ENCODE measurements at places on chromosomes 1 and 21. TPM values are rescaled to one million over a fixed set of nuclear protein-coding genes. Genes with fewer than 3 reads are reported as not detected.
A peak's percentile ranks its signal among the peaks of the same experiment; 100 is the strongest.

DNA sequence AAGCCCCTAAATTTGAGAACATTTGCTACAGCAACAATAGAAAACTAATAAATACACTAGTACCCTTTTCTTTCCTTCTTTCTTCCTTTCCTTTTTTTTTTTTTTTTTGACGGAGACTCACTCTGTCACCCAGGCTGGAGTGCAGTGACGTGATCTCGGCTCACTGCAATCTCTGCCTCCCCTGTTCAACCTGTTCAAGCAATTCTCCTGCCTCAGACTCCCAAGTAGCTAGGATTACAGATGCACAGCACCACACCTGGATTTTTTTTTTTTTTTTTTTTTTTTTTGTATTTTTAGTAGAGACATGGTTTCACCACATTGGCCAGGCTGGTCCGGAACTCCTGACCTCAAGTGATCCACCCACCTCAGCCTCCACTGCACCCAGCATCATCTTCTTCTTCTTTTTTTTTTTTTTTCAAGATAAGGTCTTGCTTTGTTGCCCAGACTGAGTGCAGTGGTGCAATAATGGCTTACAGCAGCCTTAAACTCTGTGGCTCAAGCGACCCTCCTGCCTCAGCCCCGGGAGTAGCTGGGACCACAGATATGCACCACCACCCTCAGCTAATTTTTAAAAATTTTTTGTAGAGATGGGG, 19.6 kb upstream of the CBR3 start:
- peak; percentile 25 for DNase-seq
- peaks cover 8% of the 10 kb centered on the region for H3K4me1 ChIP-seq
- no peak overlapping the region for H3K4me3 ChIP-seq
- H3K36me3 ChIP-seq = no peaks in the 10 kb centered on the region
- H3K27me3 ChIP-seq = no peaks in the 10 kb centered on the region
- no peak overlapping the region for H3K27ac ChIP-seq

HDAC1 gene
- 71.2 TPM for total RNA-seq

DNA sequence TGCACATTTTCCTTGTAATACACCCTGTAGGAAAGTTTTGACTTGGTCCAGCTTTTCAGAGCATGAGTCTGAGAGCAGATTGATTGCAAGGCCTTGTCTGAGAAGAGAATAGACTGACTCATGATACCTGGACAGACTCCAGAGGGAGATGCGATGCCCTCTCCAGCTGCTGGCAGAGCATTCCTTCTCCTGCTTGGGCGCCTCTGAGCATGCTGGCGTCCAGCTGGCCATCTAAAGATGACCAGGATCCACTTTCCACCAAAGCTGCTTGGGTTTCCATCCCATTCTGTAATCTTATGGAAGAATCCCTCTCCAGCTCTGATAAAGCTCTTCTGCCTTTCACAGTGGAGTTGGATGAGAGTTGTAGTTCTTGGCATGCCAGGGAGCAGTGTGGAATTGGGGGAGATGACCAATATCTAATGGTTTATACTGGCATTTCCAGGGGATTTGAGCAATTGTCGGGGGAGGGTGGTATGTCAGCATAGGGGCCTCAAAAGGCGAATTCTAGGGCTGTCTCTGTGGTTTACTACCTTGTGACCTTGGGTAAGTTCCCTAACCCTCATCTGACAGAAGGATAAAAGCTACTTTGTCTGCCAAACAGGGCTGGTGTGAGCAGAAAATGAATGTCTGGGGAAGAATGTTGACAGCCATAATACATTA, 19.5 kb downstream of the SZRD1 start:
- peaks cover 37% of the 10 kb centered on the region for H3K4me1 ChIP-seq
- no peaks in the 10 kb centered on the region for H3K36me3 ChIP-seq
- H3K27me3 ChIP-seq = no peaks in the 10 kb centered on the region
- peak overlapping the region; percentile 34 for H3K4me3 ChIP-seq
- H3K27ac ChIP-seq = peak overlapping the region; percentile 58

DNA sequence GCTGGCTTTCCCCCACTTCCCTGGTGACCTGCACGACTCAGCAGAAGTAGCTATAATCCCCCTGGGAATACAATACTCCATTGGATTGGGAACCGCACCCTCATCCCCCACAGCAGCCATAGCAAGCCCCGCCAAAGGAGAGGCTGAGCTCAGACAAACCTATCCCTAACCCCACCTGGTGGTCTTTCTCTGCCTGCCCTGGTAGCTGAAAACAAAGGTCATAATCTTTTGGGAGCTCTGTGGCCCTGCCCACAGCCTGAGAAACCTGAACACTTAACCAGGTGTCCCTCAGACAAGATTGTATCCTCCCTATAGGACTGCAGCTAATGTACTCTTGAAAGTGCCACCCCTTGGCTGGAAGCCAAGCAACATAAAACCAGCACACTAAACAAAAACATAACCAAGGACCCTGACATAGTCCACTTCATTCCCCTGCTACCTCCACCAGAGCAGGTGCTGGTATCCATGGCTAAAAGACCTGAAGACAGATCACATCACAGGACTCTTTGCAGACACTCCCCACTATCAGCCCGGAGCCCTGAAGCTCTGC, 71.6 kb upstream of the RUNX1 start:
- no peaks in the 10 kb centered on the region for H3K4me1 ChIP-seq
- DNase-seq = no peak
- H3K36me3 ChIP-seq = no peaks in the 10 kb centered on the region
- H3K27me3 ChIP-seq = peaks cover 5% of the 10 kb centered on the region

GRCh38 chr1:176733661-176734060, 270.7 kb downstream of the PAPPA2 start:
- no peaks in the 10 kb centered on the region for H3K27me3 ChIP-seq
- no peaks in the 10 kb centered on the region for H3K36me3 ChIP-seq
- no peak overlapping the region for H3K27ac ChIP-seq
- no peaks in the 10 kb centered on the region for H3K4me1 ChIP-seq

- DNase-seq = no peak
- no peaks in the 10 kb centered on the region for H3K27me3 ChIP-seq
- H3K4me3 ChIP-seq = no peak overlapping the region
- H3K27ac ChIP-seq = no peak overlapping the region
- no peaks in the 10 kb centered on the region for H3K4me1 ChIP-seq
- no peaks in the 10 kb centered on the region for H3K36me3 ChIP-seq
Observed at GRCh38 chr1:170790175-170790574, 126.2 kb downstream of the PRRX1 start.

MAB21L3 gene
- total RNA-seq = 0.46 TPM

ZNF593 gene
- total RNA-seq = 22.6 TPM

DNA sequence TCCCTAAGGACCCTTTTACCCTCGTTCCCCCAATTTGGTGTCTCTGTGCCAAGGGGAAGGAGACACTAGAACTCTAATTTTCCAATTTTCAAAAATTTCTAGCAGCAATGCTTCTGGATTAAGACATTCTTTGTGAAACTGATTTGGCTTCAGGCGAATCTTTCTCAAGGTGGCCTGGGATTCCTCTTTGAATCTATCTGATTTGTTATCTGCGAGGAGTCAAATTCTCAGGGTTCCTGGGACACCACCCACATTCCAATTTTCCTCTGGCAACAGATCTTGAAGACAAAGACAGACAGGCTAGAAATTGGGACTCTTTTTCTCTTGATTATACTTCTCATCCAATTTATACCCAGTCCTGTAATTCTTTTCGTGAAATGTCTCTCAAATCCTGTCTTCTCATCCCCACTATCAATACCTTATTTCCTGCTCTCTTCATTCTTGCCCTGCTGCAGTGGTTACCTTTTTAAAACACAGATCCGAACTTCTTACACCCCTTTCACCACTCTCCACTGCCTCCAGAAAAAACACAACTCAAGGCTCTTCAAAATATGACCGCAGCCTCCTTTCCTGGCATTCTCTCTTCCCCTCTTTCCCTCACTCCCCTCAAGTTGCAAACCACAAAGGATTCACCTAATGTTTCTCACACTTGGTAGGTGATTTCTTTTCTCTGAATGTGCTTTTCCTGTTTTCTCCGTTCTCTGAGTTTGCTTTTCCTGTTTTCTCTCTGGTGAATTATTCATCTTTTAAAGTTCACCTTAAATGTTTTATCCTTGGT, 2.7 kb upstream of the MPZL1 start:
- DNase-seq = no peak
- H3K4me3 ChIP-seq = no peak overlapping the region
- H3K4me1 ChIP-seq = peaks cover 18% of the 10 kb centered on the region
- no peak overlapping the region for H3K27ac ChIP-seq

GRCh38 chr21:32653326-32653901, 41.2 kb upstream of the CFAP298 start:
- H3K36me3 ChIP-seq = peaks cover 39% of the 10 kb centered on the region
- no peak for DNase-seq
- H3K4me3 ChIP-seq = no peak overlapping the region
- no peaks in the 10 kb centered on the region for H3K4me1 ChIP-seq
- no peak overlapping the region for H3K27ac ChIP-seq

HTR1D gene
- total RNA-seq = 0.93 TPM

DNA sequence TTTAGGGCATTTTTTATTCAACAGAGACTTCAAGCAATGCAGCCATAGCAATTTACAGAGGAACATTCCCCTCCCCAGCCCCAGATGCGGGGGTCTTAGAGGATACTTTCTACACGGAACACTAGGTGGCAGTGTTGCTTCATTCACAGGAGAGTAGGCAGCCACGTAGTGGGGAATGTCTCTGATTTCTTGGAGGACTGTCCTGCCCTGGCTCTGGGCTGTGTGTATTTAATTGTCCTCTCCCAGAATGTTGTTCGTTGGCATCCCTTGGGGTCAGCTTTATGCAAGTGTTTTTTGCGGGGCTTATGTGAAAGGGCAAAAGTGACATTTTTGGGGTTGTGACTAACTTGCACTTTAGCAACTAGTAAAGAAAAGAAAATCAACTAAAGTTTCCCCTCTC, 96.9 kb downstream of the PAPPA2 start:
- no peaks in the 10 kb centered on the region for H3K4me1 ChIP-seq
- no peaks in the 10 kb centered on the region for H3K36me3 ChIP-seq
- no peak overlapping the region for H3K27ac ChIP-seq
- H3K4me3 ChIP-seq = no peak overlapping the region

HCRTR1 gene
- total RNA-seq = not detected

KDF1 gene
- 10.5 TPM for total RNA-seq

Data from upper lobe of right lung (tissue), 1 donor.